Epithelial cell of proximal tubule (primary cell): ENCODE measurements at places on chromosomes 4 and X. TPM values are rescaled to one million over a fixed set of nuclear protein-coding genes. Genes with fewer than 3 reads are reported as not detected.

- DNase-seq = no peak
These were observed 330.5 kb downstream of the HNRNPD start for GRCh38 chr4:82043081-82043808.

- DNase-seq = no peak
These were observed 522 bp downstream of the FNIP2 start for GRCh38 chr4:158769175-158769921.

- DNase-seq = no peak
These were observed 12.0 kb downstream of the MPP1 start for GRCh38 chrX:154793084-154793795.

DNA sequence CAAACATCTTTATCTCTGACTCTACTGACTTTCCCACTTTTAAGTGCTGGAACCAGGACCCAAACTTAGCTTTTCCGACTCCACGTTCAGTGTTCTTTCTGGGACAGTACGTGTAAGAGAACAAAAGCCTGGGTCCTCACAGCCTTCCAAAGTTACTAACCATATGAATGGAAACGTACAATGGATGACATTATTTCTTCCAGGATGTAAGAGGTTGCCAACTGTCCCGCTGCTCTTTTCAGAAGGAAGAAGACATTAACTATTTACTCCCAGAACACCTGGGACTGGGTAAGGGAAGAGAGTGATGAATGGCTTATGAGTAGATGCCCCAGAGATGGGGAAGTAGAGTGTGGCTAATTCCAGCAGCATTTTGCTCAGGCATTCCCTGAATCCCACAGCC lies 114.7 kb downstream of the TRAPPC11 start:
- DNase-seq = no peak

Gene MAGEB1
- not detected in 2 replicates for total RNA-seq

- DNase-seq = no peak
These were observed 575 bp downstream of the MAP7D2 start for GRCh38 chrX:20116087-20116576.

DNA sequence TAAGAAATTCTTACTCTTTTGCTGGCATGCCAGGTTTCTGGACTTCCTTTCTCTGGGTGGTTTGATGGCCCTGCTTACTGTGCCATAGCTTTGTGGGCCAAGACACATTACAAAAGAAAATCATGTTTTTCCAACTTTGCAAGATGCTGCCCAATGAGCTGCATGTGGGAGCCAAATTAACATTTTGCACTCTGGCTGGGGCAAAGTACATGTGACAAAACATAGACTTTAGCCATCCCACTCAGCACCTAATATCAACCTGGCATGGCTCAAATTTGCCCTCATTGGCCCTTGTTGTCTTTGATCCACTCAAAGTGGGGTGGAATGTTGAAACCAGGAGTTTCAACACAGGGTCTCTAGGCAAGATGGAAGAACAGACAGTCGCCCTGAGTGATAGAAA lies 40.0 kb upstream of the DYNLT3 start:
- DNase-seq = no peak

- DNase-seq = no peak
These were observed 19.4 kb upstream of the TSPAN5 start for GRCh38 chr4:98677799-98678198.

DNA sequence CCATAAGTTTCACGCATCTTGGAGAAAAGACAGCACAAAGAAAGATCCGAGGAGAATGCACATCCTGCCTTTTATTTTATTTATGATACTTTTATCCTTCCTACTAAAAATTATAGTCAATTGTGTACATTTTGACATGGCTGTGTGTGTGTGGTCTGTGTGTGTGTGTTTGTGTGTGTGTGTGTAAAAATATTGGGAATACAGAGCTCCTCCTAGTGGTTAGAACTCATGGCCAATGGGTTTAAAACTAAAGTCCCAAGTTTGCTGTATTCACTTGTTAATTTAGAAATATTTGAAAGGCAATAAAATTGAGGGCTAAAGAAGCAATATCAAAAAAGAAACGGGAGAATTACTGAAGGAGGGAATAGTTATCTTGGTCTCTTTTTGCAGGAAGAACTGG lies 47.5 kb downstream of the NKX6-1 start:
- no peak for DNase-seq

Gene TMEM31
- total RNA-seq = not detected in 2 replicates

Gene NR0B1
- total RNA-seq = 0.35 and 0.72 TPM in 2 replicates

Gene XAGE2
- not detected in 2 replicates for total RNA-seq

Gene KCNE5
- 0.43 TPM in 1 of 2 replicates, not detected in the other for total RNA-seq

- peak; percentile 79 for DNase-seq
These were observed 366.0 kb upstream of the FGF13 start for GRCh38 chrX:139077281-139078250.

- no peak for DNase-seq
These were observed 11.3 kb downstream of the FAM241A start for GRCh38 chr4:112156553-112156952.

Gene MAMLD1
- total RNA-seq = 1.5 and 2.5 TPM in 2 replicates

- peak; percentile 38 for DNase-seq
These were observed 48.3 kb downstream of the MTHFD2L start for GRCh38 chr4:74206088-74206825.

Gene TCEAL7
- total RNA-seq = 16.0 and 25.4 TPM in 2 replicates

- DNase-seq = no peak
These were observed 442.9 kb upstream of the RASGEF1B start for GRCh38 chr4:81914623-81915022.

DNA sequence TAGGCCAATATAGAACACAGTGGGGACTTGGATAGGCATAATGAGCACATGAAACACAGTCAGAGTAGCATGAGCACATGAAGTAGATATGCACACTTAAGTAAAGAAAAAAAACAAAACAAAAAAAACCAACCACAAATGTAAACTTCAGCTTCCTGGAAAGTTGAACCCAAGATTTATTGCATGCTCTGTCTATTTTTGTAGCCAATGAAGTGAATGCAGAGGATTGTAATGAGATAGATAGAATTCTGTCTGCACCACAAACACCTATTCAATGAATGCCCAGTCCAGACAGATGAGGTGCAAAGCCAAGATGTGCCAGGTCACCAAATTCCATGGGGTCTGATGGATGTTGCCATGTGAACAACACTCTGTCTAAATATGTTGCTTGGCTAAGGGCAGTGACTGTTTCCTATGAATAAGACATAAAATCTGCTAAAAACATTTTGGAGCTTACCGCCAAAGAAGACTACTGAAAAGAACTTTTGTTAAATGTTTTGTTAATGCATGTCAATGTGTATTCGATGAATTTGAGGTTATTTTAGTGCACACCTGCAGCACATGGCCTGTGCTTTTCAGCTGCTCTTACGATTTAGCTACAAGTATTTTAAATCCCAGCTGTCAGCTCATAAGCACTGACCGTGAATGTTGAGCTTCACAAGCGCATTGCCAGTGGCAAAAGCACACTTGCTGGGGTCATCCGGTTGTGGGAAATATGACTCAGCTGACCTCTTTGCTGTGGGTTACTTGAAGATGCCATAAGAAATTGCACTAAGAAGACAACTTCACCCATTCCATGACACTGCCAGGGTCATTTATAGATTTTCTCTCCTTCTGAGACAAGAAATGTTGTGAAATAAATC lies 374.8 kb upstream of the GNPDA2 start:
- DNase-seq = no peak

GRCh38 chr4:40749717-40750460 lies at the start of gene NSUN7:
NSUN7 (plus strand) TSS chr4:40749955; CDS start chr4:40750694, 739 bp downstream.
- DNase-seq = no peak

GRCh38 chr4:101020956-101021355 lies 326.4 kb downstream of the PPP3CA start:
- DNase-seq = no peak

- no peak for DNase-seq
These were observed 60.7 kb upstream of the FAM9A start for GRCh38 chrX:8861908-8862307.

- DNase-seq = no peak
These were observed 55.7 kb downstream of the CPZ start for GRCh38 chr4:8648296-8648695.

DNA sequence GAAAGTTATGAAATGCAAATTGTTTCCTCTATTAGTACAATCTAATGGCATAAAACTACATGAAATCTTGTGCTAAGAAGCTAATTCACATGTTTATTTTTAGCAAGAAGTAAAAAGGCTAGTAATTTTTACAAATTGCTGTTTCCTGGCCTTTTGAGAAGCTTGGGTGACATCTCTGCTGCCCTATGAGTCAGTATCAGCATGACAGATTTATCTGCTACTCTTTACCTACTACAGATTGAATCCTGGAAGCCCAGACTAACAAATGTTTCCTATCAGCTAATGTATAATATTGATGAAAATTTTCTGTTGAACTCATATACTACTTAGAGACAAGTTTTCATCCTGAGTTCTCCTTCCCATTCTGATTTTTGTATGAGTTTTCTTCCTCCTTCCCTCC lies 232.4 kb downstream of the DCTD start:
- no peak for DNase-seq

Gene FSTL5
- total RNA-seq = not detected in 2 replicates

DNA sequence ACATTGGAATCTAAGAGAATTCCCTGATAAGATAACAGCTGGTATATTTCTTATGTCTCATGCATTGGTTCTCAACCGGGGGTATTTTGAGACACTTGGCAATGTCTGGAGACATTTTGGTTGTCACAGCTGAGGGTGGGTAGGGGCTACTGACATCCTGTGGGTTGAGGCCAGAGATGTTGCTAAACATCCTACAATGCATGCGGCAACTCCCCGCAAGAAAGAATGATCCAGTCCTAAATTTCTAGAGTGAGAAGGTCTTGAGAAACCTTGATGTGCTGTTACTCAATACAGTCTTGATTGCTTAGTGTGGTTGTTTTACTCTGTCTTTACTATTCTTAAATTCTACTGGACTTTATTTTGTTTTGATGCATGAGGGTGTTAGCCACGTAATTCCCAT lies 287.2 kb downstream of the FRMPD4 start:
- no peak for DNase-seq

DNA sequence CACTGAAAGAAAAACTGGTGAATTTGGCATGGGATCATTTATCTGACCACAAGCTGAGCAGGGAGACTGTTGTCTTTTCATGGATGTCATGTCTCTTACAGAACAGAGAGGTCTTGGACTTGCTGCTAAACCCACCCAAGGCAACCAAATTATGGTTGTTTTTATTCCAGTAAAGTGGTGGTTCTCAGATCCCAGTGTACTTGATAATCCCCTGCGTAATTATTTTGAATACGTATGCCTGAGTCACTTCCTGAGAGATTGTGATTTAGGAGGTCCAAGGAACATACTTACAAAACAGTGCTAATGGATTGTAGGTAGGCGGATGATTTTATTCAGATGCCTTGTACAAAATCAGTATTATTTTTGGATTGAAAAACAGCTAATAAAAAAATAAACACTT lies 585.6 kb downstream of the IL1RAPL1 start:
- DNase-seq = no peak

Gene BTK
- total RNA-seq = 0.14 TPM in 1 of 2 replicates, not detected in the other

- DNase-seq = no peak
These were observed 394.9 kb upstream of the PABPC5 start for GRCh38 chrX:91039777-91040176.

Gene NLGN4X
- 0.69 and 1.6 TPM in 2 replicates for total RNA-seq

- DNase-seq = no peak
These were observed 27.1 kb downstream of the KCTD8 start for GRCh38 chr4:44421330-44422065.

DNA sequence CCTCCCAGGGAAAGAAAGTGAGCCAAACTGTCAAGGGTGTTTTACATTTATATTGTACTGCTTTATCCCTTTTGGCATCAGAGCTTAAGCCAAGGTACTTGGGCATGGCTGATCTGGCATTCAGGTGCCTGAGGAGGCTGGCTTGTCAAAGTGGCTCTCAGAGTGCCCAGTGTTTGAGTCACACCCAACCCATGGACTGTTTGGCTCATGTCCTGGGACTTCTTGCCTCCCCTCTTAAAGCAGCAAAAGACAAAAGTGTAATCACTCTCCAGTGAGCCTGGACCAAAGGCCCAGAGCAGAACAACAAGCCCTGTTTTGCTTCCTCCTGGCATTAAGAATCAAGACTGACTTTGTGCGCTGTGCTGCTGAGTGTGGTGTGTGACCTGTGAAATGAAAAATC lies 311.7 kb upstream of the TAPT1 start:
- DNase-seq = no peak

GRCh38 chrX:47662144-47662657 lies 3.2 kb upstream of the UXT start:
- peak; percentile 73 for DNase-seq

DNA sequence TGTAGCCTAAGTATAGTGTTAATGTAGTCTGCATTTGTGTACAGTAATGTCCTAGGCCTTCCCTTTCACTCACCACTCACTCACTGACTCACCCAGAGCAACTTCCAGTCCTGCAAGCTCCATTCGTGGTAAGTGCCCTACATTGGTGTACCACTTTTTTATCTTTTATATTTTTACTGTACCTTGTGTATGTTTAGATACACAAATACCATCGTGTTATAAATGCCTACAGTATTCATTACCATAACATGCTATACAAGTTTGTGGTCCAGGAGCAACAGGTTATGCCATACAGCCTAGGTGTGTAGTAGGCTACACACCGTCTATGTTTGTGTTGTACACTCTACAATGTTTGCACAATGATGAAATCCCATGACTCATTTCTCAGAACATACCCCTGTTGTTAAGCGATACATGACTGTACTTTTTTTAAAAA lies 15.4 kb downstream of the TSPAN5 start:
- DNase-seq = peak; percentile 48

DNA sequence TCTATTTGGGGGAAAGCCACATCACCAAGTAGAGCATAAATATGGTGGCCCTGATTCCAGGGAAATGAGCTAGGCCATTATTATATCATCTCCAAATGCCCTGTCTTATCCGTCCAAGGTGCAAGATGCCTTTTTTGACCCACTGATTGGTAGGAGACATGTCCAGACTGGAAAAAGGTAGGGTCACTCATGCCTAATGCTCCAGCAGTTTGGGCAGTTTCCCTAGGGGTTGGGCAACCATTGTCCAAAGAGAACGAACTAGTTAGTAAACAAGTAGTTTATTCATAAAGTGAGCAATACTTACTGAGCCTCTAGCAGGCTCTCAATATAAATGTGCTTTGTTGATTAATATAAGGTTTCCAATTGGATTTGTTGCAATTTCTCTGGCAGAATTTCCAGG lies 6.2 kb downstream of the FHDC1 start:
- no peak for DNase-seq

Gene FGFR3
- total RNA-seq = 1.0 and 8.1 TPM in 2 replicates
